ENCODE measurements at places on chromosomes 2 and 18. TPM values are rescaled to one million over a fixed set of nuclear protein-coding genes. Genes with fewer than 3 reads are reported as not detected.
A peak's percentile ranks its signal among the peaks of the same experiment; 100 is the strongest.

DNA sequence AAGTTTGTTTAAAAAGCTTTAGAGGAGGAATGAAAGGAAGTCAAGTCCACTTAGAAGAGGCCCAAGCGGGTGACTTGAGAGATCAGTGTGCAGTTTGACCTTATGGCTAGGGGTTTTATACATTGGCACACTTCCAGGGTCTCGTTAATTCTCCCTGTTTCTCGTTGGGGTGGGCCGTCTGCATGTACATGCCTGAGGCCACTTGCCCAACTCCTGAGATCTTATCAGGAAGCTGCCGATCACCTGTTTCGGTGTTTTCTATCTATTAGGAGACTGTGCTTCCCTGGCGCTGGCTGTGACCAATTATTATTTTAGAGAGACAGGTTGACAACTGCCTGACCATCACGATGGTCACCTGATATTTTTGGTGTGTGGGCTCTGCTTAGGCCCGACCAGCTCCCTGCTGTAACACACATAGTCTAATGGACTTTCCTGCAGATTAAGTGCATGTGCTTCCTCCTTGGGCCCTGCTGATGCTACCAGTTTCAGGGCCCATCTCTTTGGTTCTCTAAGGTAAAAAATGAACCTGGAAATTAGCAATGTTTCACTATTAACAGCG is 31.0 kb upstream of the MSH6 start:
- no peak overlapping the region for H3K4me3 ChIP-seq
- peaks cover 9% of the 10 kb centered on the region for H3K4me1 ChIP-seq
- no peaks in the 10 kb centered on the region for H3K27me3 ChIP-seq
- H3K36me3 ChIP-seq: no peaks in the 10 kb centered on the region
- DNase-seq: no peak

DNA sequence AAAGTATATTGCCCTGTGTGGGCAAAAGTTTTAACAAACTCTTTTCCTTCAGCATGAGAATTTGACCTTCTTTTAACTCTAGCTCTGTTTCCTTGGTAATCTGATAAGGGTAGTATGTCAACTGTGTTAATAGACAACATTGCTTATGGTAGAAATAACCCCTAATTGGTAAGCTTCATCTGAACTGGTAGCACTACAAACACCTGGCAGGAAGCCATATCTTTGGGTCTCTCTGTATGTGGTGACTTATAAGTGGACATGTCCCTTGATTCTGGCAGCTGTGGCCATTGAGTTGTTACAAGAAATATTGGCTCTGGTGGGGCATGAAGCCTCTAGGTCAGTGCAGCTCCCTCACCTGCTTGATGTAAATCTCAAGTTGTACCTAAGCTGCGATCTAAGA is 46.9 kb downstream of the MBD5 start:
- H3K36me3 ChIP-seq: no peaks in the 10 kb centered on the region
- no peak overlapping the region for H3K4me3 ChIP-seq
- no peak overlapping the region for H3K27ac ChIP-seq

The CLEC4F gene
- total RNA-seq: not detected

The RAB6D gene
- total RNA-seq: 0.07 TPM

GRCh38 chr2:23684395-23685176 is 242.3 kb downstream of the ATAD2B start:
- no peak overlapping the region for H3K4me3 ChIP-seq
- no peak for DNase-seq
- H3K36me3 ChIP-seq: no peaks in the 10 kb centered on the region
- no peak overlapping the region for H3K27ac ChIP-seq
- H3K27me3 ChIP-seq: no peaks in the 10 kb centered on the region
- no peaks in the 10 kb centered on the region for H3K4me1 ChIP-seq

- no peak overlapping the region for H3K4me3 ChIP-seq
- DNase-seq: no peak
- no peak overlapping the region for H3K27ac ChIP-seq
- no peaks in the 10 kb centered on the region for H3K36me3 ChIP-seq
Observed at GRCh38 chr2:215489288-215489848, 53.5 kb upstream of the FN1 start.

DNA sequence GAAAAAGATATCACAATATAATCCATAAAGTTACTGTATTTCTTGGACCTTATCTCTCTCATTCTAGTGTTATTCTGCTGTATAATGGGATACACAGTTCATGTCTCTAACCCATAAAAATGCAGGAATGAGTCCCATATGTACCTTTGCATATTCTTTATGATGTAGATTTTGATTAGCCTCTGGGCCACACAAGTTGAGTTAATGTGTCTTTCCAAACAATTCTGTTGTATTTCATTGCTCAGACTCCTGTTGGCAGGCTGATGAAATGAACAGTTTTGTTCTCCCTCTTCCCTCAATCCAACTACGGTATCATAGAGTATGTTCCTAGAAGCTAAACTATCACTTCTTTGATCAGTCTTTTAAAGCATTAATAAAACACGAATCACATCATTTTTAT is 113.2 kb upstream of the SATB2 start:
- no peaks in the 10 kb centered on the region for H3K36me3 ChIP-seq
- no peak for DNase-seq
- H3K27me3 ChIP-seq: no peaks in the 10 kb centered on the region
- no peak overlapping the region for H3K4me3 ChIP-seq
- no peaks in the 10 kb centered on the region for H3K4me1 ChIP-seq

- H3K4me1 ChIP-seq: peaks cover 38% of the 10 kb centered on the region
- H3K27ac ChIP-seq: peak overlapping the region; percentile 43
- DNase-seq: no peak
- no peak overlapping the region for H3K4me3 ChIP-seq
Observed at GRCh38 chr18:49177071-49177470, 226.3 kb upstream of the SMAD7 start.

- peaks cover 6% of the 10 kb centered on the region for H3K36me3 ChIP-seq
- H3K27me3 ChIP-seq: peaks cover 21% of the 10 kb centered on the region
- no peak overlapping the region for H3K27ac ChIP-seq
- no peak overlapping the region for H3K4me3 ChIP-seq
- no peak for DNase-seq
Observed at GRCh38 chr2:173086518-173087213, 11.0 kb downstream of the MAP3K20 start.

GRCh38 chr2:10887476-10887875 is 24.3 kb upstream of the KCNF1 start:
- no peak overlapping the region for H3K27ac ChIP-seq
- H3K4me3 ChIP-seq: no peak overlapping the region
- peaks cover 1% of the 10 kb centered on the region for H3K4me1 ChIP-seq
- H3K27me3 ChIP-seq: peaks cover 11% of the 10 kb centered on the region
